Esophagus mucosa (tissue), 1 donor: ENCODE measurements at places on chromosomes 6 and 20. TPM values are rescaled to one million over a fixed set of nuclear protein-coding genes. Genes with fewer than 3 reads are reported as not detected.

DNA sequence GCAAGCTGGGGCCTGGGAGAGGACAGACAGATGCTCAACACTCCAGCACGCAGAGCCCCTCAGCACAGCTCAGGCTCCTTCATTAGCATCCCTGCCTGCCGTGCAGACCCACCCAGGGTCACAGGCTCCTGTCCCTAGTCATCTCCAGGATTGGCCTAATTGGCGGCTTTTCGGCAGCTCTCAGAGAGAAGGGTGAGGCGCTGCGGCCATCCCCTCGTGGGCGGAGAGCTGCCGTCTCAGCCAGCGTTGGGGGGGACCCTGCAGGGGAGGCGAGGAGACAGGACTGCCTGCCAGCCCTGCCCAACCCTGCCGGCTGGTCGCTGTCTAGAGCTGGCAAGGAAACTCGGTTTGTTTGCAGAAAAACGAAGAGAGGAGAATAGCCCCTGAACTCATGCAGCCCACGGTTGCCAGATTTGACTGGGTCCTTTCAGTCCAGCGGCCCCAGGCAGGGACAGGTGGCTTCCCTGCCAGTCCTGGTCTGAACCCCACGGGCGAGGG lies 26.8 kb downstream of the BHLHE23 start:
- ATAC-seq, result no peak

DNA sequence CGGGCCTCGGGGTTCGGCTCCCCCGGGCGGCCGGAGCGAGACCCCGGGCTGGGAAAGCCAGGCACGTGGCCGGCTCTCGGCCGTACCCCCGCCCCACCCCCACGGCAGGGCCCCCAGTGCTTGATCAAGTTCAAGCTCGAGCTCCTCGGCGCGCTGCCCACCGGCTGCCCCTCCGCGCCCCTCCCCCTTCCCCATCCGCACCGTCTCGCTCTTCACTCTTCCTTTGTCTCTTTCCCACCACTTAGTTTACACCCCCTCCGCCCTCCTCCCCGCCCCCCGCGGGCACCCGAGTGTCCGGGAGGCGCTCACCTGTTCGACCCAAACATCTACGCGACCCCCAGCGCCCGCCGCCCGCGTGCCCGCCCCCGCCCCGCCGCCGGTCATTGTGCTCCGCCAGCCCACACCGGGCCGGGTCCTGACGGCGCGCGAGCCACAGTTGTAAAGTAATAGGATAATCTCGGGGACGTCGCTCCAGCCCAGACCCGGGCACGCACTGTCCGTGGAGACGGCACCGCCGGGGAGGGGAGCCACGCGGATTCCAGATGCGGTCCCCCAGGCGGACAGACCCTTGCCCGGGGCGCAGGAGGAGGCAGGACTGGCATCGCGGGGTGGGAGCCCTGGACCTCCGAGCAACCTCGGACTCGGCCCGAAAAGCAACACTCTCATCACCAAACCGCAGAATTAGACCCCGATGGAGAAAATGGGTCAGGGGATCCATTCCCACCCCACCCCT lies 100.7 kb downstream of the NOL4L start:
- ATAC-seq, result peak; percentile 36

DNA sequence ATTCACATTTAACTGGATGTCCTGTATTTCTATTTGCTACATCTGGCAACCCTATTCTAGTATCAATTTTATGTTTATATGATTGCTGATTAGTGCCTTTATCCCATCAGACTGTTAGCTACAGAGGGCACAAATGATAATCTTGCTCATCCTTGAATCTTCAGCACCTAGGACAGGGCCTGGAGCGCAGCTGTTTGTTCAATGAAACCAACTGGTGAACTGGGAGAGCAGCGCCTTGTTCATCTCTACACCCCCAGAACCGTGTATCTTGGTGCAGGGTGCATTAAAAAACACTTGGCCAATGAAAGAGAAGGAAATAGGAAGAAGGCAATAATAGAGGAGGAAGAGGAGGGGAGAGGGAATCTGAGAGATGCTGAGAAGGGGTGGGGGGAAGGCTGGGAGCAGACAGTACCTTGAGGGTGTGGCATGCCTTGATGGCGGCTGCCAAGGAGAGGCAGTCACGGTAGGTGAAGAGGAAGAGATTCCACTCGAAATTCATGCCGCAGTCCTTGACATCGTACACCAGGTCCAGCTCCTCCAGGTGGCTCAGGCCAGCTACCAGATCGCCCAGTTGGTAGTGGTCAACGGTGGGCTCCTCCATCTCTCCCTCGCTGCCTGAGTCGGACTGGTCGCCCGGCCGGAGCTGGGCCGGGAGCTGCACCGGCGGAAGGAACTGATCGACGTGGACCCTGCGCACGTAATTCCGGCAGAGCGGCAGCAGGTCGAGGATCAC lies 15.5 kb downstream of the TMEM151B start:
- ATAC-seq, result no peak

DNA sequence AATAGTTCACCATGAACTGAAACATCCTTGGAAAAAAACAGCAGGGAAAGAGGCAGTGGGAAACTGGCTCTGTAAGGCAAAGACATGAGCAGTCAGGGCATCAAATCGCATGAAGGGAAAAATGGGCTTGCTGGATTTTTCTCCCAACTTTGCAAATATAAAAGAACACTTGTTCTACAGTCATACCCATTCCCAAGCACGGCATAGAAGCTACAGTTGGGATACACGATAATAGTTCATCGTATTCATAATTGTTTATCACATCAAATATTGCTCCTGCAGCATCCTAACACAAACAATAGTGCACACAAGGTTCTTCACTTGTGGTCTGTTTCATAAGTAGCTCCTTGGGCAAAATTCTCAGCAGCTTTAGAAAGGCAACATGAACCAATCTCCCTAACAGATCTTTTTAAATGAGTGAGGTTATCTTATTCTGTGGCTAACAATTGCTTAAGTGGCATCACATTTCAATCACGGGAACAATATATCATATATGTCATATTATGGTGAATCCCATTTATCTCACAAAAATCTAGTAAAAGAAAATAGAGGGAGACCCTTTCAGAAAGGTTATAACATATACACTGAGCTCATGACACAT lies 243.9 kb downstream of the PKHD1 start:
- ATAC-seq, result no peak

DNA sequence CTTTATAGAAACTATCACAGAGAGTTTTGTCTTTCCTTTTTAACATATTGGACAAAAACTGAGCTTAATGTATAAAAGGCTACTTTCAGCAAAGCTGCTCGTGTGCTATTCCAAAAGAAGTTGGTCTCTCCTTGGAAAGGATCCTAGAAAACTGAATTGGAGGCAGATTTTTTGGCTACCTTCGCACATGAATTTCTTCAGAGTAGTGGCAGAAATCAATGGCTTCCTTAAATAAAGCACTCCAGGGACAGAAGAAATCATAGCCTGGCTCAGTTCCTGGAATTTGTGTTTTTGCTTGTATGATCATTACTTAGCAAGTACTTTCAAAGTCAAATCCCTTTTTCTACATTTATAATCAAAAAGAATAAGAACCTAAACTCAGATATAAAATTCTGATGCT lies 780.3 kb downstream of the PHF3 start:
- ATAC-seq, result no peak

DNA sequence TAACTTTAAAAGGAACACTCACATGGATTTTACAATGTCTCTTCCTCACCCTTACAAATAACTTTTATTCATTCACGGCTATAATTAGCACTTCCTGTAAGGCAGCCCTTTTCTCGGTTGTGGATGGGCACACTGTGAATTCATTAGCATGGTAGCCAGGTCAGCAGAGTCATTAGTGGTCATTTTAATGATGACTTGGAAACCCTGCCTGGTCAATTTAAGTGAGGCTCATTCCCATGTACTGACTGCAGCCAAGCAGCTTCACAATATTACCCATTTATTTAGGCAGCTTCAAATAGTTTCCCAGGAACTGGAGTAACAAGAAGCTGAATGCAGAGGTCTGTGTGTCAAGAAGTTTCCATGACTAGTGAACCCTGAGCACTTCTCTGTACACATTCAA lies 248.8 kb downstream of the KHDC1L start:
- no peak for ATAC-seq

GRCh38 chr6:30152016-30152673 lies 8.9 kb downstream of the TRIM10 start:
- no peak for ATAC-seq

GRCh38 chr6:136749359-136749997 lies 42.8 kb downstream of the MAP3K5 start:
- no peak for ATAC-seq

Gene GCNT2
- total RNA-seq, result 8.1 TPM

DNA sequence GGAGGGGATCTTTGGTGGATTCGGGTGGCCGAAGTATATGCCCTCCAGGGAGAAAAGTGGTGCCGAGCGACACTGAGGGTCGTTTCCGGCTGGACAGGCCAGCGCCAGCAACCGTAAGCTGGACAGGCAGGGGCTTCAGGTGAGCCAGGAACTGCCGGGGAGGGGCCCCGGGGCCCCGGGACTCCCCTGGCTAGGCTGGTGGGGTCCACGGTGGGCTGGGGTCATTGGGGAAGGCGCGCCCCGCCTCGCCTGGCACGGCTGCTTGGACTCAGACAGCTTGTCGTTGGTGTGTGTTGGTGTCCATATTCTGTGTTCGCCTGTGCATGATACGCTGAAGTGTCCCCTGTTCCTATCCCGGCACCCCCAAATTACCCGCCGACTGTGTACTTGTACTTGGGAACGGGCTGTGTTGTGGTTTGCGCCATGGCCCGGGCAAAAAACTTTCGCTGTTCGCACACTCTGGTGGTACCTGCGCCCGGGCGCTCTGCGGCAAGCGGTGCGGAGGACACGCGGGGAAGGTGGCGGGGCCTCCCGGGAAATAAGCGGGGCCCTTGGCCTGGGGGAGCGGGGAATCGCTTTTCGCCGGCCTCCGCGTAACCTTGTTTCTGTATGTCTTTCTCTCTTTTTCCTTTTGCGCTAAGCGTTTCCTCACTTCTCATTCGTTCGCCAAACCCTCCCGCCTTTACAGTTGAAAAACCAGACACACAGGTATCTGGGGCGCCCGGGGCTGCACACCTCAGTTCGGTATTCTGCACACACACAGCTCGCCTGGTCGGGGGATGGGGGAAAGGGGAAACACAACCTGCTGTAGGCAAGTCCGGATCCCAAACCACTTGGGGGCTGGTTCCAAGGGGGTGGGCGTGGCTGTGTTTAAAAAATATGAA lies 3.2 kb downstream of the GNAS start:
- ATAC-seq, result peak; percentile 82

GRCh38 chr6:144481527-144481926 lies 196.4 kb downstream of the UTRN start:
- ATAC-seq, result no peak

GRCh38 chr6:9095729-9096128 lies 660.4 kb upstream of the SLC35B3 start:
- no peak for ATAC-seq

- peak; percentile 75 for ATAC-seq
Observed at GRCh38 chr6:113591896-113592827, 265.0 kb upstream of the MARCKS start.

Gene RAET1E
- 101 TPM for total RNA-seq

DNA sequence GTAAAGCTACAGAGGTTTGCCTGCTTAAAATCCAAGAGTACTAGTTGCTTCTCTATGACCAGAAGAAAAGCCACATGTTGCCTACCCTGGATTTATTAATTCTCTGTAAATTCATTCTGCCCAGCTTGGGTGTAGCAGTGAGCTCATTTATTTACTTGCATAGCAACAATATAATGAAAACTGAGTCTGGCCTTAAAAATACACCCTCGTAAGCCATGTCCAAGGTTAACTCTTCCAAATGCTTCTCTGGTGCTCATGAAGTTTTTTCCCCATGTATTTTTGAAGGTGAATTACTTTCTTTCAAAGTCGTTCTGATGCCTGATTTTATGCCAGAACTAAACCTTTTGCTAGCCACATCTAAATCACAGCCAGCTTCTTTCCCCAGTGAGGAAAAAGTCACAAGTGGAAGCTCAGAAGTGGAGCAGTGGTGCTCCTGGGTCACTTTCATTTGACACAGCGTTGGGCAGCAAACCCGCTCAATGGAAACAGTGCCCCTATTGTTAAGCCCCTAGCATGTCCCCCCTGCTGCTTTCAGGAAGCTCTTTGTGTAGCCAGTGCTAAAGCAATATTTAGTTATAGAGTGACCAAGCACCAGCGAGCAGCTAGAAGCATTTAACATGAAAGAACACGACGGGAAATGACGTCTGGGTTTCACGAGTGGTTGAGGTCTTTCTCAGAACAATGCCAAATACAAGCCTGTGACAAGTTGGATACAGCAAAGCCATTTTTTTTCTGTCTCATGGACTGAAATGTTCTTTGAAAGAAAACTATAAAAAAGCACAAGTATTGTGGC lies 29.8 kb downstream of the NEDD9 start:
- ATAC-seq, result no peak

Gene INSM1
- not detected for total RNA-seq

DNA sequence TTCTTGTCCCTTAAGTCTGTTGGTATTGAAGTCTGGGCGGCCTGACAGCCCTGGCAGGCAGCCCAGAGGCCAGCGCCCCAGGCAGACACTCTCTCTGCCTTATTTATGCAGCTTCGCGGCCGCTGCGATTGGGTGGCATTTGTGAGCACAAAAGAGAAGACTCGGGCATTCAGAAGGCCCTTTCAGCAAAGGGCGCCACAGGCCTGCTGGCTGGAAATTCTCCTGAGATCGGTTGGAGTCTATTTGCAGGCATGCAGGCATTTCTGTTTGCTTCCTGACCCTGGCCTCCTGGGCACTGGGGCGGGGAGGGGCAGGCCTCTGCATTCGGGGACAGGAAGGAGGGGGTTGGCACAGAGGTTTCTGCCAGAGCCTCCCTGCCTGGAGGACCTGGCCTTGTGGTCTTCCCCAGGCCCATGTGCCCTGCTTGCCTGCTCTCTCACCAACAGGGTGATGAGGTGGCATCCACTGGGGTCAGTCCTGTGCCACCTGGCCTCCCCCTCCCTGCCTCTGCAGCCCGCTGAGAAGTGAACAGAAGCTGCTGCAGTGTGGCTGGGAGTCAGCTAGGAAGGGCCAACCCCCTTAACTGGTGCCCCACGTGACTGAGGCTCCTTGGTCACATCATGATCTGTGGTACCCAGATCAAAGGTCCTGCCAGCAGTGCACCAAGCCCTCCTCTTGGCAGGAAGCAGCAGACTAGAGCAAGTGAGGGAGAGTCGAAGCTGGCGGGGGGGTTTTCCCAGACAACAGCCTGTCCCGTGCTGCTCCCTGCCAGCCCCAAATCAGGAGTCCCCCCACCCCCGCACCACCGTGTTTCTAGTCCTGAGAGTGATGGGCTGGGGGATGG lies 16.6 kb upstream of the CCDC167 start:
- peak; percentile 40 for ATAC-seq

DNA sequence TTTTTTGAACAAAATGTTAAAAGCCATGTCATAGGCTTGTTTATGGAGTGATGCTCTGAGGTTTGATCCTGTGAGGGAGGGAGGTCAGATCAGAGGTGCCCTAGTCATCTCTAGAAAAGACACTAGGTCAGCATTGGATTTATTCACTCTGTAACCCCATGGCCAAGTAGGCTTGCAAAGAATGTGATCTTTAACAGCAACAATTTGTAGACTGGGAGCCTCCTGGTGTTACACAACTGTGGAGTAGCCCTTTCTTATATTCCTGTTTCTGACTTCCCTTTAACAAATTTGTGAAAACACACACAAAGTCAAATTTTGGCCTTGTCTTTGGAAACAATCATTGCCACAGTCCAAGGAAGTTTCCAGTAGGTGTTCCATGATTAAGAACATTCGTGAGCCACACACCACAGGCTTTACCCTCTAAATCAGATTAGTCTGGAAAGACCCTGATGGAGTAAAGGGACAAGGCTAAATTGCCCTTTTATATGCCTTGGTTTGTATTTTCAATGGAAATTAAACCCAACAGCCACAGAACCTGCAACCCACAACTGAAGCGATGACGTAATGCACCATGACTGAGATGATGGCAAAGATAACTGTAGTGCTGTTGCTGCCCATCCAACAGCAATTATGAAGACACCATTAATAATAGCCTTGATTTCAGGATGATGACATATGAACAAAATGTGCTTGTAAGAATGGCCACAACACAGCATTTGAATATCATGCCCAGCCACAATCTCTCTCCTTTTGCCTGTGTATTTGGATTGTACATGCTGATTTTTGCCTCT lies 22.1 kb downstream of the SCP2D1 start:
- no peak for ATAC-seq
